ENCODE measurements at places on chromosomes 16 and 17.

DNA sequence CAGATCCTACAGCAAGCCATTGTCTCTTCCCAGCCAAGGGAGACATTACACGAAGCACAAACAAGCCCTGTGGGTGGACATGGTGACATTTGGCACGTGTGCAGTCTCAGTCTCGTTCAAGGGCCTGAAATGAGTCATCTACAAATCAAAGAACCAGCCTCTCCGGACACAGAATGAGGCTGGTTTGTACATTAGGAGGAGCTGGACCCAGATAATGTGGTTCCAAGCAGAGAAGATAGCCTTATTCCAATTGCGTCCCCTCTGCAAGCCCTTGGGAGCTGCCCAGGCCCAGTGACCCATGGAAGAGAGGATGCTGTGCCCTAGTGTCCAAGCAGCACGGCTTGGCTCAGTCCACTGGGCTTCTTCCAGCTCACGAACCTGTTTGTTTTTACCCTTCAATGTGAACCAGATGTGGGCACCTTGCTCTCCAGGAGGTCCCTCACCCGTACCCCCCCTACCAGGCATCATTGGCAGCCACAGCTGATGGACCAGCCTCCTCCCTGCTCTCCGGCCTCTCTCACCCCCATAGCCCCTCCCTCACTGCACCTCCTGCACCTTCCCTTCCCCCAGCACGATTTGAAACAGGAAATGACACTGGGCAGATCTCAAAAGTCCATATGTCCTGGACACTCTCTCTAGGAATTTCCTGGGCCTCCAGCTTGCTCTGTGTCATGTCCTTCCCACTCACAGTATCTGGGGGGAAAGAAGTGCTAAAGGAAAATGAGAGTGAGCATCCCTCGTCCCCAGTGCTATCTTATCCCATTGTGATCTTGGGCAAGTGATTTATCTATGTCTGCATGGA, 26.2 kb downstream of the KPNA2 start:
- no peak for DNase-seq

DNA sequence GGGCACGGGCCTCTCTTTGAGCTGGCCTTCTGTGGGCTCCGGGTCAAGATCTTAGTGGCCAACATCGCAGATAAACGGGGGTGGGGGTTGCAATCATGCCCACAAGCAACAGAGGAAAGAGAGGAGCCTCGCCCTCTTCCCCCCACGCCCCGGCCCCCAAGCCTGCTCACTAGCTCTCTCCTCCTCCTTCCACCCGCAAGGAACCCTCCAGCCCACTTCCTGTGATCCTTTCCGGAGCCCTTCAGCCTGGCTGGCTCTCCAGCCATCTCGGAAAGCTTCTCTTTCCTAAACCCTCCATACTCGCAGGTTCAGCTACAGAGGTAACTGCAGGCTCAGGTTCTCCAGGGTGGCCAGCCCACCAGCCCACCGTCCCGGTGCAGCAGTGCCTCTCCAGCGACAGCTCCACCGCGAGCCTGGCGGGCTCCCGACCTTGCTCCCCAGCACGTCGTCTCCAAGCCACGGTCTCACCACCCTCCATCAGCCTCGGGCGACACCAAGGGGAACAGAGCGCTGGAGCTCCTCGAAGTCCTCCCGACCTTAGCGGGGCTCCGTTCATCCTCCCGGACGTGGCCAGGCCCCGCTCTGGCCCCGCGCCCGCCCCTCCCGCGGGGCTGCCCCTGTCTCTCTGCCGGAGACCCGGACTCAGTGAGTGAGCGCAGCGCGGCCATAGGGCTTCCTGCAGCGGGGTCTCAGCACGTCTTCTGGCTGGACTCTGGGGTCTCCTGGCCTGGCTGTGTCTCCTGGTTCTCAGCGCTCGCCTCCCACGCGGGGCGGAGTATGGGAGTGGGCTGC, 12.9 kb upstream of the ODF4 start:
- no peak for DNase-seq

DNA sequence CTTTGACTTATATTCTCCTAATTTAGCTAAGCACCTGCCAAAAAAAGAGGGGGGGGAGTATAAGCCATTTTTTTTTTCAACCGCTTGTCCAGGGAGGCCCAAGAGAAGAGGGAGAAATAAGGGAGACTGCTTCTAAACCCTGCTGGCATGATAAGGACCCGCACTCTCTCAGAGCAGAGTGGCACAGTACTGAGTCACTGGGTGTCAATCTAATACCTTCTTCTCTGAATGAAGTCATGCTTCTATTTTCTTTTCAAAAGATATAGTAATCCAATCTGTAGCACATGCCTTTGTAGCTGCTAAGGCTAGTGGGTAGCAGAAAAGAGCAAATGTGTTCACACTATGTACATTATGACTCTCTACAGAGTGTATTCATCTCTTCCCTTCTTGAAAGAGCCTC, 34.9 kb upstream of the CACNG3 start:
- no peak for DNase-seq

- DNase-seq: no peak
These were observed 483.1 kb upstream of the PSMD7 start for GRCh38 chr16:73813527-73813926.

Measured in activated CD4-positive, alpha-beta T cell treated with anti-CD3 and anti-CD28 coated beads, Interleukin-2, Interleukin-4, amounts not matched to agents 100 ng/mL and 50 ng/mL, durations not matched to agents 16 hours and 8 hours (primary cell).